DMS153 (cell line): ENCODE measurements at places on chromosomes 11 and 22.

DNA sequence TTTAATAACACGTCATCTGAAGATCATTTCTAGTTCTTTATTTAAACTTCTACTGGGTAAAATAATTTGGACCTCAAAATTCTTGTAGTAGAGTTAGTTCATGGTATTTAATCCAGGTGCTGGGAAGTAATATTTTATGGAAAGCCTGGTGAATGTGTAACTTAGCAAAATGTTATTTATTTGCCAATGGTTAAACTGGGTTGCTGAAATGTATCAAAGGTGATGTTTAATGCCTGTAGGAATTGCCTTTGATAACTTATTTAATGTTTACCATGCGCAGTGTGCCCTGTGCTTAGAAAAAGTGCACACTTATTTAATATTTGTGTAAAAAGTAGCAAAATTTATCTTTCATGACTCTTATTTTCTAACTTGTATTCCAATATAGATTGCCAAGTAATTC, 11.2 kb downstream of the OR5M11 start:
- DNase-seq, result no peak

GRCh38 chr11:42012271-42012670, 552.8 kb upstream of the LRRC4C start:
- no peak for DNase-seq

GRCh38 chr22:49838771-49839717, 11.4 kb upstream of the BRD1 start:
- DNase-seq, result no peak

GRCh38 chr11:124898711-124899110, 1.0 kb upstream of the ROBO4 start:
- DNase-seq, result no peak

- no peak for DNase-seq
Measured at GRCh38 chr22:26476705-26477340, 6.8 kb downstream of the HPS4 start.

- no peak for DNase-seq
Measured at GRCh38 chr11:120197251-120197891, 13.5 kb upstream of the OAF start.

DNA sequence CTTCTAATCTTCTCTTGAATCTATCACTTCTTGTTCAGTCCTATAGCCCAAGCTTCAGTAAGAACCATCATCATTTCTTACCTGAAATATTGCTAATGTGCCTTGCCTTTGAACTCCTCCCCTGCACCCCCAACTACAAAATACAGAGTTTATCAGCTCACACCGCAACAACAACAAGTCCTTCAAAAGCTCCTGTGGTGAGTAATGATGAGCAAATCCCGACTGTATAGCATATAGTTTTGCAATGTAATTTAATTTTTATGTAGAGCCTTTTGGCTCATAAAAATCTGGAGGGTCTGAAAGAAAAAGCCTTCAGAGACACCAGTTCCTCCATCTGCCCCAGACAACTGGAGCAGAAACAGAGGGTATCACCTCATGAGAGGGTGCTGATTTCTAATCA, 124.7 kb downstream of the ARHGAP32 start:
- no peak for DNase-seq

DNA sequence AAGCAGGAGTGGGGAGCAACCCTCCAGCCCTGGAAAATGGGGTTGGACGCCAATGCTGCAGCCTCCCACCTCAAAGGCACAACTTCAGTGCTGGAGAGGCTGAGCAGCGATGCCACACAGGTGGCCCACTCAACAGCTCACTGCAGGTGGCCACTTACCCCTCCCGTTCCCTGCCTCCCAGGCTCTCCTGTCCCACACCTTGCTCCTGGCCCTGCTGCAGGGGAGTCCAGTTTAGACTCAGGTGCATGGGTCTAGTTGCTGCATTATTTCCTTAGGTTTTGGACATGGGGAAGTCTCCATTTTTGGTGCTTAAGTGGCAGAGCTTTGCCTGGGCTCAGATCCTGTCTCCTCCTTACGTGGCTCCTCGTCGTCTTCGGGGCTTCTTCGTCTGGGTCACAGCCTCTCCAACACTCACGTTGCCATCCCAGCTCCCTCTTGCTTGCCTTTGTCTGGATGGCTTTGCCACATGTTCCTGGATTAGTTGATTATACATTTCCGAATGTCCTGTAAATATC, 898.3 kb downstream of the BRD1 start:
- DNase-seq, result no peak

- peak; percentile 100 for DNase-seq
Measured at GRCh38 chr11:65615229-65615949, at the start of gene PCNX3. Gene PCNX3, plus strand, starts transcription at chr11:65615776. Its CDS starts 536 bp downstream, at chr11:65616312.

DNA sequence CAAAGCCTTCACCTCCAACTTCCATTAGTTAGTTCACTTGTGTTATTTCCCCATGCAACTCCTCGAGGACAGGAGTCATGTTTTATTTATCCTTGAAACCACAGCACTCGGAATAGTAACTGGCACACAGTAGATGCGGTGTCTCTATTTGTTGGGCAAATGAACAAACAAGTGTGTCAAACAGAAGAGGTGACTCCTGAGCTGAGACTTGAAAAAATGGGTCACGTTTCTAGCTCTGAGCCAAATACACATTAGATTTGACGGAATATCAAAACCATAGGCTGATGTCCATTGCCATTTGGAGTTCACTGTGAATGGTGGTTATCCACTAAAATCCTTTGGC, 68.9 kb downstream of the C11orf91 start:
- no peak for DNase-seq

GRCh38 chr22:17950651-17951214, 73.6 kb downstream of the MICAL3 start:
- no peak for DNase-seq

- no peak for DNase-seq
Measured at GRCh38 chr11:11045156-11045930, 187.5 kb upstream of the ZBED5 start.
